Myocyte (in vitro differentiated cells): ENCODE measurements at places on chromosomes 2 and 18. TPM values are rescaled to one million over a fixed set of nuclear protein-coding genes. Genes with fewer than 3 reads are reported as not detected.

- DNase-seq = no peak
These were observed 85.7 kb upstream of the LAPTM4A start for GRCh38 chr2:20137131-20137571.

GRCh38 chr18:5152343-5153020 lies 44.6 kb downstream of the AKAIN1 start:
- no peak for DNase-seq

Gene TNS1
- total RNA-seq = 106 TPM in 2 replicates

GRCh38 chr2:85504778-85505261 lies 34.1 kb upstream of the MAT2A start:
- DNase-seq = peak; percentile 99

DNA sequence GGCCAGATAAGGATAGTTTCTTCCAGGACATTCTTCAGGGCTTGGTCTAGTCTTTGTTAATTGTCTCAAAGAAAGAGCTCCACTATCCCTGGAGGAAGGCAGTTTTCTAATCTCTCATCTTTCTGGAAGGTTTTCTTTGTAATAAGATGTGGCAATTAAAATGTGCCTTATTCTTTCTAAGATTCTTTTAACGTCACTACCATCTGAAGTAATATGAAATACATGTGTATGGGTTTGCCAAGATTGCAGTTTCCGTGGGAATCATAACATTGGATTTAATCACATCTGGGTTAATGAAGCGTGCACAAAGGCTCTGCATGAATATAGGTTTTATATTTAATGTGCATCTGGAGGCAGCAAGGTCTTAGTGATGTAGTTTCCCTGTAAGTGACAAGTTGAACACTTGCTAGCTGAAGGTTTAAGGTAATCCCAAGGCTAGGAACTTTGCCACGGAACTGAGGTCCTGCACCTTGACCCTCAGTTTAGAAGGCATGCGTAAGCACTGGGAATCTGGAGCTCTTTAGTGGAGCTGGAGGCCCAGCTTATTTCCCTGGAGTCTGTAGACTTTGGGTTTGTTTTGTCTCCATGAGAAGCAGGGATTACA lies 25.7 kb downstream of the DIS3L2 start:
- DNase-seq = no peak

Gene L3MBTL4
- 0.05 TPM in 1 of 2 replicates, not detected in the other for total RNA-seq

DNA sequence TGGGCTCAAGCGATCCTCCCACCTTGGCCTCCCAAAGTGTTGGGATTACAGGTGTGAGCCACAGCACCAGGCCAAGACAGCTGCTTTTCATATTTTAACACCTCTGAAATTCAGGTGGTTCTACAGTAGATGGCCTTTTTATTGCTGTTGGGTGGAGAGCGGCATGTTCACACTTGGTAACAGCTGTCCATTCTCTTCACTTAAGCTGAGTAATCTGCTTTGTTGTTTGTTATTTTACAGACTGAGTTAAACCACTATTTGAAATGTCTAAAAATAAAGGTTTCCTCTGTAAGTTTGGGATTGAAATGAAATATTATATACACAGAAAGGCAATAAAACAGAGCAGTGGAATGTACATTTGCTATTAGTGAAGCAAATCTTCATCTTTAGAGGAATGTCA lies 44.9 kb upstream of the TLK1 start:
- peak; percentile 40 for DNase-seq

GRCh38 chr2:68121873-68122679 lies 35.6 kb upstream of the PNO1 start:
- peak; percentile 86 for DNase-seq

DNA sequence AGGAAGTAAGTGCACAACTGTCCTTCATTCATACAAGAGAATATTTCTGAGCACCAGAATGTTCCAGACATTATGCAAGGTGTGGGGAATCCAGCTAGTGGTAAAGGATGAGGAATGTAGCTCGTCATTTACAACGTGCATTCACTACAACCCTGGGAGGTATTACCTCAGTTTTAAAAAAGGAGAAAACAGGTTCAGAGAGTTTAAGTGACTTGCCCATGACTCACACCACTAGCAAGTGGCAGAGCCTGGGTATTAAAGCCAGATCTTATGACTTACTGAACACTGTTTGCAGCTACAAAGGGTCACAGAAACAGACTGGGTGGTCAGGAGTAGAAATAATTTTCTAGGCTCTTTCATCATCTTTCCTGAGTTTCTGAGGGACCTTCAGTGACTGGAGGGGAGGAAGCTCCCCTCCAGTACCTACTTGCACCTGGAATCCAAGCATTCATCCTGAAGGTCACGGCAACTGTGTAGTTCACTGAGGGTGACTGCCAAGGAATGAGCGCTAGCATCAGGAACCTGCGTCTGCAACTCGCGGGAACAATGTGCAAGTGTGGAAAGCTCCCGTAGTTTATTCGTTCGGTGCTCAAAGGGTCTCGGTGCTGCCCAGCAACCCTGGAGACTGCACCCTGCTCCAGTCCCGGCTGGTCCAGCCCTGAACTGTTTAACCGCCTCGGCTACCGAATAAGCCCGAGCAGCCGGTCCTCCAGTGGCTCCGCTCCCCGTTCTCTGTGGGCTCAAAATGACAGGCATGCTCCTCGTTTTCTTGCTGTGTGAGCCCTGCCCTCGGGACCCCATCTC lies 647 bp downstream of the CCDC121 start:
- DNase-seq = peak; percentile 84

Gene NEU4
- 3.2 and 30.5 TPM in 2 replicates for total RNA-seq

DNA sequence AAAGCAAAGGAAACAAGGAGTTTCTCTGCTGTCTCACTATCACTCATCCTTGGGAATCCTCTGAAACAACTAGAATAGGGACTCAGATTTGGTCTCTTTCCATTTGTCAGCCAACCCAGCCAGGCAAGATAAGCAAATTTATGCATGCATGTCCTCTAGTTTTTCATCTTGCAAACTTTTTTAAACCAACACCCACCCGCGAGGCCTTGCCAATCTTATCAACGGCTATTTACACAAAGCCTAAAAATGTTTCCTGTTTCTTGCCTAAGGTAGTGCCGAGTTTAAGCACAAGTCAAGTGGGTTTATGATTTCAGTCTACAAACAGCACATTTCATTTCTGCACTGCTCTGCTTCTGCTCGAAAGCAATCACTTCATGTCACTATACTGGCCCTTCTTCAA lies 240.9 kb downstream of the STK39 start:
- DNase-seq = no peak

- no peak for DNase-seq
These were observed 54.1 kb upstream of the SLC38A11 start for GRCh38 chr2:165009466-165009865.

GRCh38 chr18:36545821-36546427 lies 248.4 kb downstream of the FHOD3 start:
- DNase-seq = no peak

GRCh38 chr2:84711651-84712050 lies 169.2 kb downstream of the TRABD2A start:
- DNase-seq = no peak

- DNase-seq = no peak
These were observed 486.9 kb upstream of the RAB6C start for GRCh38 chr2:129492548-129492947.

DNA sequence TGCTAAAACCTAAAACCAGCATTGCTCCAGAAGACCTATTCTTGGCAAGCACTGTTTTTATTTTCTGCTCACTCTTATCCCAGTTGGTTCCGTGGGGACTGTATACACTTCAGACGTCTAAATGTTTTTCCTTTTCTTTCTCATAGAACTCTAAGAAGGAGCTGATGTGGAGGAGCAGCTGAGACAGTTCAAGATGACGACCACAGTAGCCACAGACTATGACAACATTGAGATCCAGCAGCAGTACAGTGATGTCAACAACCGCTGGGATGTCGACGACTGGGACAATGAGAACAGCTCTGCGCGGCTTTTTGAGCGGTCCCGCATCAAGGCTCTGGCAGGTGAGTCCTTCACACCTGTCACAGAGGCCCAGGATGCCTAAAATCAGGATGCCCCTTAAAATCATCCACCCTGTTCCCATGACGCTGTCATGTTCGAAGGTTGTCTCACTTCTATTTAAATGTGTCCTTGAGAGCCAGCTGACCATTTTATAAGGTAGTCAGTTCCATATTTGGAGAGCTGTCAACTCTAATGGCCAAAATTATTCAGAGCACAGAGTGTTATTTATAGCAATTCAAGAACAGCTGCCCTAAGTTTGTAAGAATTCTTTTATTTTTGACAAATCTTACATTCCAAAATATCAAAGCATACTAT lies 70.2 kb downstream of the SPTBN1 start:
- peak; percentile 76 for DNase-seq

DNA sequence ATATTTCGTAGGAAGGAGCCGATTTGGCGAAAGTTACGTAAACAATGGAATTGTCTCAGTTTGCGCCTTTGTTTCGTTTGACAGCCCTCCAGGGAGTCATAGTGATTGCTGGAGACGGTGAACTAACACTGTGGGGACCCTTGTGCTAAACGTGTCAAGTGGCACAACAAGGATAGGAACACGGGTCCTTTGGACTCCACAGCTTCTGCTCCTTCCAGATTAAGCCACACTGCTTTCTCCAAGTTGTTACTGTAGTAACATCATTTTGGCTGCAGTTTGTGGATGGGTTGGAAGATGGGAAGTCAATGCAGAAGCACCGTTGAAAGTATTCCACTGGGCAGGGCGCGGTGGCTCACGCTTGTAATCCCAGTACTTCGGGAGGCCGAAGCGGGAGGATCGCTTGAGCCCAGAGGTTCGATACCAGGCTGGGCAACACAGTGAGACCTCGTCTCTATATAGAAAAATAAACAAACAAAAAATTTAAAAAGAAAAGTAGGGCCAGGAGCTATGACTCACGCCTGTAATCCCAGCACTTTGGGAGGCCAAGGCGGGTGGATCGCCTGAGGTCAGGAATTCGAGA lies 636 bp upstream of the IMMT start:
- no peak for DNase-seq

GRCh38 chr18:12658426-12659138 lies 675 bp upstream of the SPIRE1 start:
- no peak for DNase-seq

- no peak for DNase-seq
These were observed 51.5 kb upstream of the RNU4ATAC start for GRCh38 chr2:121478996-121479745.

Gene TP53I3
- total RNA-seq = 61.8 and 66.8 TPM in 2 replicates

Gene IL1R1
- 12.9 and 13.9 TPM in 2 replicates for total RNA-seq

Gene RNF125
- 1.7 and 2.9 TPM in 2 replicates for total RNA-seq

- no peak for DNase-seq
These were observed 996.2 kb upstream of the FANCL start for GRCh38 chr2:59237311-59237710.

Gene DNAJC5G
- total RNA-seq = not detected in 2 replicates

Gene RMDN2
- total RNA-seq = 23.2 and 26.3 TPM in 2 replicates

DNA sequence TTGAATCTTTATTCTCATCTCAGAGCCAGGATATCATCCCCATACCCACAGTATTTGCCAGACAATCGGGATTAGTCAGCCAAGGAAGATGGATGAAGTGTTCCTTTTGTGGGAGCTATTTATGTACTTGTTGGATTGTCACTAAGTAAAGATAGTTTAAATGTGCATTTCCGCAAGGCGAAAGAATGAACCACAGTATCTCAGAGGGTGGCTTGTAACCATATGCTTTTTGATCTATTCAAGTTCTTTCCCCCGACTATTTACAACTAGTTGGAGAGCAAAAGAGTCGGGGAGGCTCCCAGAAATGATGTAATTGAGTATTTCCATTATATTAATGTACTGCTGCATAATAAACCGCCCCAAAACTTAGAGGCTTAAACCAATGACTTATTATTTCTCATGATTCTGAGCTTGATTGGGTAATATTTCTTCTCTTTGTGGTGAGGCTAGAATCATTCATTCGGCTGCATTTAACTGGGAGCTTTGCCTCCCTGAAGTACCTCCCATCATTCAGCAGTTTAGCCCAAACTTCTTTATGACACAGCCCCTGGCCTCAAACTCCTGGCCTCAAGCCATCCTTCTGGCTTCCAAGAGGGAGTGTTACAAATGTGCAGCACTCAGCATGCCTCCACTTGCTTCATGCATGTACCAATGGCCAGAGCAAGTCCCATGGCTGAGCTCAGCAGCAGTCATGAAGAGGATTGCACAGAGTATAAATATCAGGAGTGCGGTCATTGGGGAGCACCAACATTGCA lies 423.7 kb downstream of the METTL4 start:
- no peak for DNase-seq

GRCh38 chr2:209523867-209524266 lies 100.0 kb downstream of the MAP2 start:
- no peak for DNase-seq

GRCh38 chr2:126986631-126987187 lies 88.0 kb downstream of the TEX51 start:
- no peak for DNase-seq

GRCh38 chr2:198188982-198189381 lies 384.6 kb downstream of the PLCL1 start:
- no peak for DNase-seq

DNA sequence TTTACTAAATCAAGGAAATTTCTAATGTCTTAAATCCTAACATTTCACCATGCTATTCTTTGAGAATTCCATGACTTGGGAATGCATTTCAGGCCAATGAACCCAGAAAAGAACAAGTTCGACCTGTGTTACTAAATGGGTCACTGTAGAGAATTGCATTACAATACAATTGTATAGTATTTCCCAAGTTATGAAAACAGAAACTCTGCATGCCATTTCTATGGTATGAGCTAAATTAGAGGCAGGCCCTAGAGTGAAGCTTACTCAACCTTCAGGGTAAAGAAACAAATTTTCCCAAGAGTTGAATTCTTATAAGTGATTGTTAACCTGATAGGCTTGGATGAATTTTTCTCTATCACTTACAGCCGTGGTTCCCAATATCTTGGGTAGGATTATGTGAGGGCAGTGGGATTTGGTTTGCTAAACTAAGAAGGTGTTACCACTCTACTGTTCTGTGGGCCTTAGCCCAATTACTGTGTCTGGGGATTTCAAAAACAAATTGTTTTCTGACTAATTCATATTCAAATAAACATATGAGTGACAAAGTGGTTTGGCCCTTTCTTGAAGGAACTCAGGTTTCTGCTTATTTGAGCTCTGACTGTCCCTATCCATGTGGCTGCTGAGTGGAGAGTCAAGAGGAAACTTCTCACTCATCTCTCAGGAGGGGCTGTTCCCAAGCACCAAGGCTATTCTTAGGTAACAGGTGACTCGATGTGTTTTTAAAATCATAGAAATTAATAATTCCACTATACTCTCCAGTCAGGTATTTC lies 11.2 kb upstream of the SERPINB7 start:
- no peak for DNase-seq

GRCh38 chr18:62566818-62567217 lies 44.0 kb downstream of the ZCCHC2 start:
- no peak for DNase-seq

DNA sequence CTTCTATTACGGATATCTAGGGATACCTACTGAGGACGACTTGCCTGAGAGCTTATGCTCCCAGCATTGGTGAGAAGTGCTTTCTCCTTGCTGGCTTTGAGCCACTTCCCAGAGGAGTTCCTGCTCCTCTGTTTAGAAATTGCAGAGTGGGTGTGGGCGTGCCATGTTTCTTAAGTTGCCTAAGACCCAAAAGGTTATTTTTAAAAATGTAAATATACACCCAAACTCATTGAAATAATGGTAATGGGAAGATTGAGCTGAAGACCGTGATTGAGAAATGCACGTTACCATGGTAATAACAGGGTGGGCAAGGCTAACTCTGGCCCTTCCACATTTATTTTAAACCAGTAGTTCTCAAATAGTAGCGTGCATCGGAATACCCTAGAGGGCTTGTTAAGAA lies 17.2 kb upstream of the TMEM200C start:
- no peak for DNase-seq
